Lung microvascular endothelial cell (primary cell): ENCODE measurements at places on chromosomes 16 and 17.

DNA sequence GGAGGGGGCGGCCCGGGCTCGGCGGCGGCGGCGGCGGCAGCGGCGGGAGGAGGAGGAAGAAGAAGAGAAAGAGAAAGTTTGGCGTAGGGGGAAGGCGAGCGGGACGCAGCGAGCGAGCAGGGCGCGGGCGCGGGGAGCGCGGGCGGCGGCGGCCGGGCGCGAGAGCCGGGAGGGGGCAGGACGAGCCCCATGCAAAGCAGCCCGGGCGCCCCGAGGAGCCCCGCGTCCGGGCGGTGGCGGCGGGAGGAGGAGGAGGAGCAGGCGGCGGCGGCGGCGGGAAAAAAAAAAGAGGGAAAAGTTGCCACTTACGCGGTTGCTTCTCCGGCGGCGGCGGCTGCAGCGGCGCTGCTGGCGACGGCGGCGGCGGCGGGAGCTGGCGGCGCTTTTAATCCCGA, 10.3 kb upstream of the ZFHX3 start:
- peak; percentile 68 for DNase-seq

GRCh38 chr17:41475421-41475820, 5.5 kb downstream of the KRT35 start:
- no peak for DNase-seq

DNA sequence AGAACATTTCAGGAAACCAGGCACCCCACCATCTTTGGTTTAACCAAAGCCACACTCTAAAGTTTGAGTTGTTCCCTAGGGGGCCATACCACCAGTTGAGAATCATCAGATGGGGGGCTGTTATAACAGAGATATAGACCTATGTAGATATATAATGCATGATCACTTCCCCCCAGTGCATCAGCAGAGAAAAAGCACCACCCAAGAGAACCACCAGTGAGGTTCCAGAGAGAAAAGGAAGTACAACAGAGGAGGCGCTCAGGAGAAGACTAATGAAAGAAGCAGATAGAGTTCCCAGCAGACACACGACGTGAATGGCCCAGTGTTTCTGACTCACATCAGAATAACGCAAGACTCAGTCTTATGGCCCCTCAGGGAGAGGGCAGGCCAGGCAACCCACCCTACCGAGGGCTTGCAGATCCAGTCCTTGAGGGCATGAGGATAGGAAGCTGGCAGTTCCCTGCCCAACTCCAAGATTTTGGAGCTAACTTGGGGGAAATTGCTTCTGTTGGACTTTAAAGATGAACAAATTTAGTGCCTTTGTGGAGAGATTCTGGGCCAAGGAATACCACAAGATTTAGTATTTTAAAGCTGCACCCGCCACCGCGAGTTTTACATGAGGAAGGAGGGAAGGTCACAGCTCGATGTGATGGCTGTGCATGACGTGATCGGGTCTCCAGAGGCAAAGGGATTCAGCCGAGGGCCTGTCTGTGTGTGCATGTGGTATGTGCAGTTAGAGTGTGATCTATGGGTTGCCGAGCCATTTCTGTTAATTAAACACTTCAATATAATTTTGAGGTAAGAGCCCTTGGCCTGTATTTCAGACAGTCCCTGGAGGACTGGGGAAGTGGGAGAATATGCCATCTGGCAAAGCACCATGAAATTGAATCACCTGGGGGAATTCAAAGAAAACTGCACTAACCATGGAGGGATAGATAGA, 53.1 kb downstream of the AIPL1 start:
- no peak for DNase-seq

- no peak for DNase-seq
Observed at GRCh38 chr17:17018612-17019429, 23.4 kb upstream of the MPRIP start.

DNA sequence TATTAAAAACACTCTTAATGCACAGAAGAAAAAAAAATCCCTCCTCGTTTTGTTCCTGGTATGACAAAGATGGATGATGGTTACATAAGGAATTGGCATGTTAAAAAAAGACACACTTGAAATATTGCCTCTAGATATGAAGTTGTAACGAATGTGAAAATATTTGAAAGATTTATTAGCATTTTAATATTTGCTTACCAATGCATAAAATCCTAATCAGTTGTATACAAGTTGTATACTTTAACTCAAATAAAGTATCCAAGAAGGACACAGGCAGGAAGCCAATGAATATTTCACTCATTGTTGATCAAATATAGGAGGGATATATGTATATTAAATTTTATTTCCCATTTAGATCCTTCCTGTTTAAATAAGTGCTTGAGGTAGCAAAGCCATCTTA, 850.8 kb upstream of the RBFOX1 start:
- DNase-seq, result no peak

- DNase-seq, result no peak
Observed at GRCh38 chr17:33716957-33717356, 423.9 kb upstream of the ASIC2 start.

- no peak for DNase-seq
Observed at GRCh38 chr17:69170377-69170776, 28.7 kb upstream of the ABCA6 start.

GRCh38 chr16:16131659-16132058, 91.6 kb downstream of the ABCC6 start:
- DNase-seq, result no peak
